ENCODE measurements at places on chromosomes 2 and 18.

DNA sequence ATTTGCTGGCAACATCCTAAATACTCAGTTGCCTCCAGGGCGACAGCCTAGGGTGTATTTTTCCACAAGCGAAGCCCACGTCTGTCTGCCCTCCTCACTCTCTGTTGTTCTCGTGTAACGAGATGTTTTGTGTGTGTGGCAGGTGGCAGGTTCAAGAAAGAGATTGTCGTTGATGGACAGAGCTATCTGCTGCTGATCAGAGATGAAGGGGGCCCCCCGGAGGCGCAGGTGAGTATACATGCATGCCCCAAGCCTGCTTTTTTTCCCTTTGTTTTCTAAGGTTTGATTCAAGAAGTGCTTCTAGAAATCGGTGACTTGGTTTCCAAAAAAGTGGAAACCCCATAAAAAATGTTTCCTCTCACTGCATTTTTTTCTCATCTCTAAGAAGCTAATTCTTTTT, 247.0 kb downstream of the AGAP1 start:
- peak; percentile 71 for DNase-seq

DNA sequence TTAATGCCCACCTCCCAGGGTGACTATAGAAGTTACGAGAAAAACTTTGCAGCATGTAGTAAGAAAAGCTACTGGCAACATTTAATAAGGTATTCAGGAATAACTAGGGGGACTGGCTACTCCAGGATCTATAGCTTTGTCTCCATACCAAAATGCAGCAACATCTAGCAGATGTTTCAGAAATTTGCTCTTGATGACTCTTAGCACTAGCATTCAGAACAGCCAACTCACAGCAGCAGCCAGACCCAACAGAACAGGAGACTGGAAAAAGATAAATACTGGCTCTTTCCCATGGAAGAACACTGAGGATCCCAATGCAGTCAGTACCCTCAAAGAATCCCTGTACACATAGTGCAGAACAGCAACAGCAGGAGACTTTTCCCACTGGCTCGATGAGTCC, 105.0 kb downstream of the PRKRA start:
- DNase-seq, result no peak

DNA sequence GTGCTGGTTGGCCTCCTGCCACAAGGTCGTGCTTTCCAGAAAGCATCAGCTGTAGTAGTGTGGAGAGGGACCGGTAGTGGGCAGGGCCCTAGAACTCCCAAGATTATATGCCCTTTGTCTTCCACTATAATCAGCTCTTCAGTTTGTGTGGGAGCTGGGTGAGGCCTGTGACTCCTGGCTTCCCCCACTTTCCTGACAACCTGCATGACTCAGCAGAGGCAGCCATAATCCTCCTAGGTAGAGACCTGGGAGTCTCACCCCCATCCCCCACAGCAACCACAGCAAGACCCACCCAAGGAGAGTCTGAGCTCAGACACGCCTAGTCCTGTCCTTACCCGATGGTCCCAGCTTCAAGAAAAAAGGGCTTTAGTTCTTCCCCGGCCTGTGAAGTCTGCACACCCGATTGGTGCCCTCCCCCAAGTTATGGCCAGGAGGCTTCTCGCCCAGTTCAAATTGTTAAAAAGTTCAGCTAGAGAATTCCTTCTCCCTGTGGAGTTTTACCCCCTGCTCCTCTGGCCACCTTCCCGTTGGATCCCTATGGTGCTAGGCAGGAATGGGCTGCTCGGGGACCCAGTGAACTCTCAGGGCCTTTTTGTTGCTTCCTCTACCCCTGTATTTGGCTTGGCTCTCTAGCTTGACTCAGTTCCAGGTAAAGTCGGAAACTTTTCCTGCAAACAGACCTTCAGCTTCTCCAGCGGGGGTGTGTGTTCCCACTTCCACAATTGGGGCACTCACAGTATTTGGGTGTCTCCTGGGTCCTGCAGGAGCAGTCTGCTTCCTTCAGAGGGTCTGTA, 57.8 kb upstream of the FAM237A start:
- DNase-seq, result no peak

- DNase-seq, result peak; percentile 45
These were observed 121.3 kb downstream of the AGAP1 start for GRCh38 chr2:235614900-235615712.

GRCh38 chr2:156800065-156800653, 364.0 kb downstream of the GPD2 start:
- no peak for DNase-seq

DNA sequence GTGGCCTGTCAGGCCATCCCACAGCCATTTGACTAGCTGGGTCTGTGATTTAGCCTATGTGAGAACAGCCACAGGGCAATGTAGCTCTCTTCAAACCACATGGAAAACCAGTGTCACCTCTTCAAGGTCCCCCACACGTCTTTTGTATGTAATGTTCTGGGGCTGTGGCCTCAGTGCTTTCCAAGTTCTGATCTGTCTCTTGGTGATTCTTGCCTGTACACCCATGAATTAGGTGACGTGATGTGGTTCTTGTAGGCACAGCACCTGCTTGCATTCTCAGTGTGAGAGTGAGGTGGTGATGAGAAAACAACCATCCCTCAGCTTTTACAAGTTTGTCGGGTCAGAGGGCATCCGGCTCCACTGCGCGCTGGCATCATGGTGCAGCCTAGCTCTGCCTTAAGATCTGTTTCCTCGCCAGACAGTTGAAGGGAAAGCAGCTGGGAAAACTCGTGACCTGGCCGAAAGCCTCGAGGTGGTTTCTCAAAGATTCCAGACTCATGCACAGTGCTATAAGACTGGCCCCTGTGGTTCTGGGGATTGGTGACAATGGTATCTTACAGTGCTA, 125.8 kb downstream of the TANC1 start:
- no peak for DNase-seq

- no peak for DNase-seq
These were observed 1071.9 kb upstream of the CDH2 start for GRCh38 chr18:29248805-29249204.

DNA sequence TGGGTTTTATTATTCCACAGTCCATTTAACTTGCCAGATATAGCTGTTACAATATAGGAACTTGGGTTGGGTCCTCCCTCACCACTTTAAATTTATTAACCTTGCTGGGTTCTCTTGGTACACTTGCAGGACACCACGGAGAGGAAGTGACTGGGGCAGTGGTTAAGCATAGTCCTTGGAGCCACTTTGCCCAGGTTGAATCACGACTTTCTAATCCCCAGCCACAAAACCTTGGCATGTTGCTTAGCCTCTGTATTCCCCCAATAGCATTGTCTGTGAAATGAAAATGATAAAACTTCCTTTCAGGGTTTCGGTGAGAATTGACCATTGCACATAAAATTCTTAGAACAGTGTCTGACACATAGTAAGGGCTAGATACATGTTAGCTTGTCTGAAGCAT, 221.2 kb downstream of the IRS1 start:
- DNase-seq, result no peak

DNA sequence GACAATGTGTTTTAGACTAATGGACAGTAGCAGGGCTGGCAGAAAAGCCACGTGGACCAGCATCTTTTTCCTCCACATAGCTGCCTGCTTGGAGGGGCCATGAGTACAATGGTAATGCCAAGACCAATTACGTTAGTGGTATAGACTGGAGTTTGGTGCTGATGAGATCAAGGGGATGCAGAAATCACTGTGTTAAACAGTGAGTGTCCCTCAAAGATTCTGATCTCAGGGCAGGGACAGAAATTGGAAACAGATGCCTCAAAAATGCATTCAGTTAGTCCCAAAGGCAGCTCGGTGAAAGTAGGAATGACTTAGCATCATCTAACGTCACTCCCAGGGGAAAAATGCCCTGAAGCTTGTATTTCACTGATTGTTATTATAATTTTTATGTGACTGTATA, 72.4 kb downstream of the SLC16A14 start:
- no peak for DNase-seq

DNA sequence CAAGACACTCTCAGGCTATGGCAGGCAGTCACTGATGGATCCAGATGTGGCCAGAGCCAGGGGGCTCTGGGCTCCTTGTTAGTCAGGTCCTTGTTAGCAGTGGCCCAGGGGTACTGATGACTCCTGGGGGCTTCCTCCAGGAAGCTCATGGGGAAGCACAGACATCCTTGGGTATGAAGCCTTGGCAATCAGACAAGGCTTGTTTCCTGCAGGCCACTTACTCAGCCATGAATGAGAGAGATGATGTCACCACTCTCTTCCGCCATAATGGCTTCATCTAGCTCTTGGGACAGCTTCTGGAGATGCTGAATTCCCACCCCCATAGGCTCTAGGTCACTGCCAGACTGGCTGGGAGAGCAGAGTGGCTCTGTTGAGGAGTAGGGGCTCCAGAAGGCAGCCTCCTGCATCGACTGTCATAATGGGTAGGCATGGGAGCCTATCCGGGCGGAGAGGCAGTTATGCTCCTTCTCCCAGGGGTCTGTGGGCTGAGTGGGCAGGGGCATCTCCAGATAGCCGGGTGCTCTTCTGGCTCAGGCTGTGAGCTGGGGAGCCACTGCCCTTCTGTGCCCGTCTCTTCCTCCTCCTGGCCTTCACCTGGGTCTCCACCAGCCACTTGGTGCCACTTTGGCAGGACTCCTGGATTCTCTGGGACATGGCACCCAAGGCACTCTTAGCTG, 40.2 kb upstream of the BMPR2 start:
- DNase-seq, result no peak

DNA sequence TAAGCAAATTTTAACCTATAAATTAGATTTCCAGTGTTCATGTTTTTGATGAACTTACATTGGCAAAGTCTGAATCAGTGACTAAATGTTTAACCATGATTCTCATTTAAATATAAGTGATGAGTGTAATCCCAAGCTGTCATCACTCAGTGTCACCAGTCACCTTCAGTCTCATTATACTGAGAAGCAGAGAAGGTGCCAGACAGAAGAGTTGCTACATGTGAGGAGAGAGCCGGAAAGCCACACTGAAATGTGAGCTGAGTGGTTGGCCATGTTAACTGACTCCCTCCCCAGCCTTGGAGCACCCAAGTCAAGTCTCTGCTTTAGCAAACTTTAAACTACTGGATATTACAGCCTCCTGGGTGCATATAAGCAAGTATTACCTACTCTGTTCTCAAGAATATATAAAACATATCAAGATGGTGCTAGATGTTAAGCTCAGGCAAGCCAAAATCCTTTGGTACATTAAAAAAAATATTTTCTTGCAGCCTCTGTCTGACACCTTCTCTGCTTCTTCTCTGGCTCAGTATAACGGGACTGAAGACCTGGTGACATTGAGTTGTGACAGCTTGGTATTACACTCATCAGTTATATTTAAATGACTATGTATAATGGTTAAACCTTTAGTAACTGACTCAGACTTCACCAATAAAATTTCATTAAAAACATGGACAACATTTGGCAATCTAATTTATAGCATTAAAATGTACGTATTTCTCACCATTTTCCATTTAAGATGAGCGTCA, 75.8 kb upstream of the MAP3K20 start:
- no peak for DNase-seq

DNA sequence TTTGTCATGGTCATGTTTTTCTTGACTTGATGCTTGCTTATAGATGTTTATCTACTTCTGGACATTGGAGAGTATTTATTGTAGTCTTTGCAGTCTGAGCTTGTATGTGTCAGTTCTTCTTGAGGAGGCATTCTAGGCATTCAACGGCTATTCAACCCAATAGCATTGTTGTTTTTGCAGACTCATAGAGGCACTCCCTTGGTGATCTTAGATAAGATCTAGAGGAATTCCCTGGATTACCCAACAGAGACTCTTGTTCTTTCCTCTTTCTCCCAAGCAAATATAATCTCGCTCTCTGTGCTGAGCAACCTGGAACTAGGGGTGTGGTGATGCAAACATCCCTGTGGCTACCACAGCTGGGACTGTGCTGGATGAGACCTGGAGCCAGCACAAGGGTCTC, 40.4 kb downstream of the SYT4 start:
- no peak for DNase-seq

DNA sequence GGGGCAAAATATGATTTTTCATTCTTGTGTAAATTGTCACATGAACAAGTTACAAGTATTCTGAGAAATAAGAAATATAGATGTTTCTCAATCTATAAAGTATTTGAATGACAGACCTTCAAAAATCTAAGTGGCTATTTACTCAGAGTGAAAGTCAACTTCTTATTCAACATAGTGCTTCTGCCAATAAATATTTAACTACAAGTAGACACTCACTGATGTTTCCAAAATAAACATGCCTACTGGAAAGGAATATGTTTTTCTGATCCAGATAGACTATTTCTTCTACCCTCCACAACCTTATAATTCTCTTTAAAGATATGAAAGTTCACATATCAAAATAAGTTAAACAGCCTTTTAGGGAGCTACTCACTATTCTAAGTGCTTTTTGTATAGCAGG, 296.3 kb downstream of the DSC3 start:
- DNase-seq, result no peak

DNA sequence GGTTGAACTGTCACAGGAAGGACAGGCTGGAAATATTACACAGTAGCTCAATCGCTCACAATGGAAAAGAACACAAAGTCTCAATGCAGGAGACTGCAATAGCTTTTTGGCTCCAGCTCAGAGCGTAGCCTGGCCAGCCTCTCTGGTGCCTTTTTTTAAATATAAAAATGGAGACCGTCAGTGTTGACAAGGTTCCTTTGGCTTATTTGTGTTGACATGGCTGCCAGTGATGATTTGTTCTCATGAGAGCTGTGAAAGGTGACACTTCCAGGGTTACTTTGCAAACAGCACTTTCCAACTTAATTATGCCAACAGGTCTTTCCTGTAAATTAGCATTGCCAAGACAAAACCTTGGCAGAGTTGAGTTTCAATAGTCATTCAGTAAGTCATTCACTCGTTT, 70.8 kb downstream of the KCNE4 start:
- DNase-seq, result no peak

DNA sequence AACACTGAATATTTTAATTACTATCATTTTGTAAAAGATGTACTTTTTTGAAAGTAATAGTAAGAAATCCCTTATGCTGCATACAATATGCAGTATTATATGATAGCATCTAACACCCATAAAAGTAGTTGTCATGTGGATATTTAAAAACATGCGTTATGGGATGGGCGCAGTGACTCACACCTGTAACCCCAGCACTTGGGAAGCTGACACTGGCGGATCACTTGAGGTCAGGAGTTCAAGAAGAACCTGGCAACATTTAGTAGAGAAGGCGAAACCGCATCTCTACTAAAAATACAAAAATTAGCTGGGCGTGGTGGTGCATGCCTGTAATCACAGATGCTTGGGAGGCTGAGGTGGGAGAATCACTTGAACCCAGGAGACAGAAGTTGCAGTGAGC, 88.9 kb downstream of the FEZ2 start:
- no peak for DNase-seq

DNA sequence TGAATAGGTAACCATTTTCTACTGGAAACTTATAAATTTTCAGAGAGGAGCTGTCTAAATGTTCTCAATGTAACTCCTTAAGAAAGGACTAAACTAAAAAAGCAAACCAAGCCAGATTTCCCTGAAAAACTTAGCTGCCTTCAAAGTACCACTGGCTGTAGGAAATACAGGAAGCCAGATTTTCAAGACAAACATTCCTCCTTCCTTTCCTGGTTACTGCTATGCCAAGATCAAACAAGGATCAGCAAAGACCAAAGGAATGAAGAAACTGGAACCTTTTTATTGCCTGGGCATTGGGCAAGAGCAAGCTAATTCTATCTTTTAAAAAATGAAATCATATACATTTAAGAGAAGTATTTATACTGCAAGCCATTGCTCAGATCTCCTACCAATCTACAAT, 212.7 kb downstream of the DYM start:
- no peak for DNase-seq

GRCh38 chr2:167550448-167550847, 662.2 kb downstream of the XIRP2 start:
- DNase-seq, result no peak

- peak; percentile 72 for DNase-seq
These were observed 1.1 kb upstream of the TACR1 start for GRCh38 chr2:75200140-75201096.

All from glutamatergic neuron (in vitro differentiated cells).